ENCODE measurements at places on chromosomes 3 and 15. TPM values are rescaled to one million over a fixed set of nuclear protein-coding genes. Genes with fewer than 3 reads are reported as not detected.

The AMT gene
- 20.7 TPM for total RNA-seq

The KNL1 gene
- total RNA-seq: 2.3 TPM

The GXYLT2 gene
- 12.1 TPM for total RNA-seq

The CCDC12 gene
- 50.0 TPM for total RNA-seq

The FGF7 gene
- 99.0 TPM for total RNA-seq

The OXTR gene
- total RNA-seq: 6.0 TPM

The FAM227B gene
- 6.0 TPM for total RNA-seq

The SPSB4 gene
- 0.29 TPM for total RNA-seq

The PDE12 gene
- 24.3 TPM for total RNA-seq

The TM4SF4 gene
- total RNA-seq: 6,086 TPM

The C2CD4A gene
- 0.17 TPM for total RNA-seq

The HHLA2 gene
- 69.1 TPM for total RNA-seq

The ZNF80 gene
- total RNA-seq: 0.17 TPM
